ENCODE measurements at places on chromosomes 3 and 15.
A peak's percentile ranks its signal among the peaks of the same experiment; 100 is the strongest.

GRCh38 chr3:192929146-192929545 is 11.5 kb upstream of the MB21D2 start:
- no peak for DNase-seq

DNA sequence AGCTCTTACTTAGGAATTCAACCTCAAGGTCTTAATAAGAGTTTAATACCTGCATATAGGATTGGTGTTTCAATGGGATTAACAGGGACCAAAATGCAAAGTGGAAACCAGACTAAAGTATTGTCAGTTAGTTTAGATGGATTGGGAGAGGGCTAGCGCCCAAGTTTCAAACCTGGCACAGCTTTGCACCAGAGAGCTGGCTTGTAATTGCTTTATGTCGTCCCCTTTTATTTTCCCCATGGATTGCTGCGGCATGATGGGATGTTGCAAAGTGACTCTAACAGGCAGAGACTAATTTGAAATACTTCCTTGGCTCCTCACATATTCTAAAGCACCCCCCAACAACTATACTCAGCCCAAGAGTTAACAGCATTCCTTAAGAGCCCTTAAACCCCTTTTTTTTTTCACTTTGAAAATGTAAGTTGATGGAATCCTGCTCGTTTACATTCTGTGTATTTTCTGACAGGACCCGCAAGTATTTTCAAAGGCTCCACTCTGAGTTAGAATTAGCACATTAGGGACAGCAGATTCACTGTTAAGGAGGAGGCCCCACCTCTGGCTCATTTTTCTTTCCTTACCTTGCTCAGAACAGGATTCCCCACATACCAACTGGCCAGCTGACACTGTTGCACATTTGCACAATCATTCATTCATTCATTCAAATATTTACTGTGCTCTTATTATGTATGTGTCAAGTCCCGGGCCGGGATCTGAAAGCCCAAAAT is 214.2 kb downstream of the ERC2 start:
- DNase-seq, result no peak

DNA sequence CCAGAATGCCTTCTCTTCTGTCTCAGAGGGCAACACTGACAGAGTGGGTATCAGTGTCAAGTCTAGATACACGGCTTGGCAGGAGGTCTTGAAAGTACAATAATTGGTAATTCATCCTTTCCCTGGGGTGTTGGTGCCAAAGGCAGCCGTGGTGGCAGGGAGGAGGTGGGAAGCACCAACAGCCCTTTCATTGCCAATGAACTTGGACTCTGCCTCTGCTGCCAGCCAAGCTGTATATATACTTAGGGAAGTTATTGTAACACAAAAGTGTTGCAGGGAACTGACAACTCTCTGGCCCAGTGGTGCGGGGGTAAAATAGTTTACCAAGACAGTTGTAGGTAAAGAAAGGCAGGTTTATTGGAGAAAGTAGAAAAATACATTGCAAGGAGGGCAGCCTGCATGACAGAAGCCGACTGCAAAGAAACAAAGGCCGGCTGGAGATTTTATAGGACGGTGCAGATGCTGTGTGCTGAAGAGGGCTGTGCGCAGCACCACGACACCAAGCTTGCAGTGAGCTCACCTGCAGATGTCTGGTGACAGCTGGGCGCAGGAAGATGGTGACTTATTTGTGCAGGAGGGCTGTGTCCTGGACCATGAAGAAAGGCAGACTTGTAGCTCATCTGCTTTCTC is 4.0 kb upstream of the FAM3D start:
- DNase-seq, result peak; percentile 51

DNA sequence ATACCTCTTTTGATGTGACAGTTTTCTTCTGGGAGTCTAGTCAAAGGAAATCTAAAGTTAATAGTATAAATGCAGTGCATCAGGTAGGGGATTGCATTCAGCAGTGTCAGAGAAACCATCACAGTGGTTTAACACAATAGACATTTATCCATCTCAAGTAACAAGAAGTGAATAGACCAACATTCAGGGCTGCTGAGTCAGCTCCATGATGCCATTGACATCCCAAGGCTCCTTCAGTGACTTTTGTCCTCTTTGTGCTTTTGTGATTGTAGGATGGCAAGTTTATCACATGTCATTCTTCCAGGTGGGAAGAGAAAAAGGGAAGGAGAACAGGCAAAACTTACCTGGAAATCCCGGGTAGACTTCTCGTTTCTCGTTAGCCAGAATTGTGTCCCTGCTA is 158.3 kb downstream of the TMEM108 start:
- DNase-seq, result no peak

- no peak for DNase-seq
These were observed 20.9 kb upstream of the LARS2 start for GRCh38 chr3:45367453-45367871.

DNA sequence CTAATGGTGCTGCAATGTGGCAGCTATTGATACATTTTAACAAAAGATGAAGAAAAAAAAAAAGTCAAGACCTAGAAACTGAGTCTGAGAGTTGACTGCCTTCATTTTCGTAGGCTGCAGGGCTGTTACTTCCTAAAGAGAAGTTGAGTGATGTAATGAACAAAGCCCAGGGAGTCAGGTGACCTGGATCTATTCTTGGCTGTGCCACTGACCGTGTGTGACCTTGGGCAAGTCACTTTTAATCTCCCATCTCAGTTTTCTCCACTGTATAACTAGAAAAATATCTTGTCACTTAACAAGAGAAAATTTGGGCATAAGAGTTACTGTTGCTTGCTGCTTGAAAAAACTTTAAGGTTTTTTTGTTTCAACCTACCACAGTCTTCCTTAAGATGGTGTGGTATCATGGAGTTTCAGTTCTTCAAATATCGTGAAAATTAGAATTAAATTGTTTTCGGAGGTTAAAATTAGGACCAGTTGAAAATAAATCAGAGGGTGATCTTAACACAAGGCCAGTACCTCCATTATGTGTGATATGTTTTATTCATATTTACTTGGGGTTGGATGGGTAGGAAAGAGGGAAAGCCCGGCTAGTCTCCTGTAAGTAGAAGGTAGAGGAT is 5.8 kb downstream of the FMN1 start:
- DNase-seq, result no peak

DNA sequence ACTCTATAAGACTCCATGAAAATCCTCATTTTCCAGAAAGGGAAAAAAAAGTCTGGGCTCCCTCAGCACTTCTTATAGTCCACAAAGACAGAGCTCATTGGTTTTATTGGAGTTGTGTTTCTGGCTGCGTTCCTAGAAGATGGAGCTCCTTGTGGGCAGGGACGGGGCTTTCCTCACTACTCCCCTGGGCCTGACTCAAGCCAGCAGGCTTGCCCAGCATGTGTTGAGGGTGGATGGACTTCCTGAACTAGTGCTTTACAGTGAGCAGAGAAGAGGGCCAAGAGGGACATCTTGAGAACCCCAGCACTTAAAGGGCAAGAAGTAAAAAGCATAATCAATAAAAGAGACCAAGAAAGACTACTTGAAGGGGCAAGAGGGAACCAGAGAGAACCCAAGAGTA is 43.2 kb upstream of the EPHB1 start:
- DNase-seq, result no peak

GRCh38 chr3:79139395-79140068 is 628.3 kb downstream of the ROBO1 start:
- peak; percentile 96 for DNase-seq

DNA sequence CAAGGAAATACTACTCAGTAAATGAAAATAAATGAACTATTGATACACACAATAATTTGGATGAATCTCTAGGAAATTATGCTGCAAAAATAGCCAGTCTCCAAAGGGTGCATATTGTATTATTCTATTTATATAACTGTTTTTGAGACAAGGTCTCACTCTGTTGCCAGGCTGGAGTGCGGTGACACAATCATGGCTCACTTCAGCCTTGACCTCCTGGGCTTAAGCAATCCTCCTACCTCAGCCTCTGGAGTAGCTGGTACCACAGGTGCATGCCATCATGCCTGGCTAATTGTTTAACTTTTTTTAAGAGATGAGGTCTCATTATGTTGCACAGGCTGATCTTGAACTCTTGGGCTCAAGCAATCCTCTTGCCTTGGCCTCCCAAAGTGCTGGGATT is 12.5 kb downstream of the KLHDC8B start:
- DNase-seq, result no peak

GRCh38 chr3:171428321-171428787 is 31.9 kb downstream of the TNIK start:
- no peak for DNase-seq

- DNase-seq, result no peak
These were observed 44.0 kb downstream of the CLSTN2 start for GRCh38 chr3:139978966-139979365.

GRCh38 chr15:45704329-45705249 is 69.8 kb downstream of the SQOR start:
- no peak for DNase-seq

DNA sequence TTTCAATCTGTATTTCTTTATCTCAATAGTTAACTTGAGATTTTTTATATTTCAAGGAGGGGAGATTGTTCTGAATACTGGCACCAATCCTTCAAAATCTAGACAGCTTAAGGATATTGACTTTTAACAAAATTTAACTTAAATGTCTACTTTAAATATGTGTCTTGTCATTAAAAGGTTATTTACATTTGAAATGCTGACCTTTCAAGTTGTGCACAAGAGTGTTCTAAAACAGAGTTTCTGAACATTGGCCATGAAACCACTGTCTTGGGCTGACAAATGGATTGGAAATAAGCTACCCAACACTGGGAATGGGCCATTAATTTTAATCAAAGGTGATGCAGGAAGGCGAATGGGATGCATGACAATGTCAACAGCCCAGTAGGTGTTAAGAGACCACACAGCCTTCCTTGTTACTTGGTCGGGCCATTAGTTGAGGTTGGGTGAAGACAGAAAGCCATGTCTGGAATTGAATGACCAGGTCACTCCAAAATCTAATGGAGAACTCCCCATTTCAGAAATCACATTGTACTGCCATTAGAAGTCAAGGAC is 128.5 kb downstream of the CDIN1 start:
- no peak for DNase-seq

- DNase-seq, result no peak
These were observed 80.9 kb upstream of the DCBLD2 start for GRCh38 chr3:98982351-98982750.

DNA sequence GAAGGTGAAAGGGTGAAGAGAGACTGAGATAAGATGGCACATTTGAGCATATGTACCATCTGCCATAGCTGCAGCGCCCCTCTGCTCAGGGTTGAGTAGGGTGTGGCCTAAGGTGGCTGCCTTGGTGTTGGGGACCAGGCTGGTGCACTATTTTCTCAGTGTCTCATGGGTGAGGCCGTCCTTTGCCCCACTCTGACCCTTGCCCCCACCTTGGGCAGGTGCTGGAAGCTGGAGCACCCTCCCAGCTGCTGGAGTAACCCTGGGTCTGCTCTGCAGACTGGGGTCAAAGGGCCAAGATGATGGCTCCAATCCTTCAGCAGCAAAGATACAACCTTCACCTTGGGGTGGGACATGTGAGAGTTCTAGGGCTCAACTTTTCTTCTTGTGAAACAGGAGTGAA is 69.2 kb downstream of the DAPK2 start:
- DNase-seq, result peak; percentile 9

DNA sequence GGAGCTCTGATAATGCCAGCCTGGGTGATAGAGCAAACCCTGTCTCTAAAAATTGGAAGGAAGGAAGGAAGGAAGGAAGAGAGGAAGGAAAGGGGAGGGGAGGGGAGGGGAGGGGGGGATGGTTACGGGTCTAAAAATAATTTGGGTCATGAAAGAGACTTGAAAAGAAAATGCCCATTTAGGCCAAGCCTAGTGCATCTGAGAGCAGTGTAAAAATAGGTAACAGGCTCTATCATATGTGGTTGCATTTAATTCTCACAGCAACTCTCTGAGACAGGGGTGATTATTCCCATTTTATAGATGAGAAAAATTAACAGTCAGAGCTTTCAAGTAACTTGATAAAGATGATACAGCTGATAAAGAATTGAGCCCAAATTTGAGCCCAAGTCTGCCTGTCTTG is 3.6 kb upstream of the ECE2 start:
- no peak for DNase-seq

DNA sequence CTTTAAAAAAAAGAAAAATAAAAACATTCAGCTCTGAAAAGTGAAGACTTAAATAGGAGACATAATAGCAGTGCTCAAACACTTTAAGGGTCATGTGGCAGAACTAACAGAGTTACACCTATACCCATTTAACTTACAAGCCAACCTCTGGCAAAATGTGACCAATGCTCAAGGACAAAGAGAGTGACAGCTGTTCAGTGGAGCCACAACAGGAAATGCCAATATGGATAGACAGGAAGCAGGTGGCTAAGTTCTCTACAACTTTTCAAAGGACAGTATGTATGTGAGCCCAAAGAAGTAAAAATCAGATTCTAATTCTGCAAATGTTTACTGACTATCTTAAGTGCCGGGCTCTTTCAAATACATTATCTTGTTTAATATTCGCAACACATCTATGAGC is 3.4 kb downstream of the TMCC1 start:
- peak; percentile 62 for DNase-seq

GRCh38 chr3:155442072-155442471 is 148.6 kb upstream of the STRIT1 start:
- DNase-seq, result no peak

DNA sequence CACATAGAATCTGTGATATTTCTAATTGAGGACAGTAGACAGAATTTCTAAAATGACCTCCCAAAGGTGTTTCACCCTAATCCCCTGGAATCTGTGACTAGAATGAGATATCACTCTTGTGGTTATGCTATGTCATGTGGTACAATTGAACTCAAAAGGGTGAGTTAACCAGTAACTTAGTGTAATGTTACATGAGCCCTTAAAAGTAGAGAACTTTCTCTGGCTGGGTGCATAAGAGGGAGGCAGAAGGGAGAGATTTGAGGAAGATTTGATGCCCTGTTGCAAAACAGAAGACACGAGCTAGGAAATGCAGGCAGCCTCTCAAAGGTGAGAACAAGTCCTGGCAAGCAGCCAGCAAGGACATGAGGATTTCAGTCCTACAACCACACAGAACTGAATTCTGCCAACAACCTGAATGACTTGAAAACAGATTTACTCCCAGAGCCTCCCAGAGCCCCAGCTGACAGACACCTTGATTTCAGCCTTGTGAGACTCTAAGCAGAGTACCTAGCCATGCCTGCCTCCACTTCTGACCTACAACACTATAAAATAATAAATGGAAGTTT is 160.3 kb downstream of the MTHFS start:
- no peak for DNase-seq

GRCh38 chr15:66369773-66370651 is 13.5 kb upstream of the TIPIN start:
- DNase-seq, result no peak

GRCh38 chr3:61724801-61725200 is 163.4 kb downstream of the PTPRG start:
- DNase-seq, result no peak

DNA sequence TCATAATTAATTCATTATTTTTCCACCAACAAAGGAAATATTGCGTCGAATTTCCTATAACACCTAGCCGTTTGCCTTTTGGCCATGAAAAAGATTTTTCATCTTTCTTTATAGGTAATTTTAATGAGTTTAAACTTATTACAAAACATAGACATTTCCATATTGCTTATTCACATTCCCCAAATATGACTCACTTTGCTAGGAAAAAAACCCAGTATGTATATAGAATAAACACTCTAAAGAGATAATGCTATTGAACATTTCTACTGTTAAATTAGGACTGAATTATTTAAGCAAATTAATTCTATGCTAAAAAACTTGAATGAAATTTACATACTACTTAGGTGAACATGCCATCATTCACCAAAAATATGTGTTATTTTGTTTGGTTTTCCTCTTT is 16.2 kb downstream of the ZPLD1 start:
- no peak for DNase-seq

- DNase-seq, result no peak
These were observed 1006.7 kb downstream of the ROBO1 start for GRCh38 chr3:78761126-78761525.
